ENCODE measurements at places on chromosomes 11 and 22. TPM values are rescaled to one million over a fixed set of nuclear protein-coding genes. Genes with fewer than 3 reads are reported as not detected.

Gene MCHR1
- not detected for total RNA-seq

Gene ZW10
- 13.5 TPM for total RNA-seq

Gene APOC3
- not detected for total RNA-seq

Gene SPTBN2
- total RNA-seq = 11.2 TPM

Gene CACNA1I
- 0.03 TPM for total RNA-seq

Gene RTN4RL2
- total RNA-seq = 129 TPM

Gene MYBPC3
- 0.08 TPM for total RNA-seq

Gene CNGA4
- not detected for total RNA-seq

Gene RTN4R
- total RNA-seq = 5.6 TPM

Gene CELSR1
- 27.8 TPM for total RNA-seq

Gene GPHA2
- not detected for total RNA-seq

Gene PARVA
- total RNA-seq = 24.4 TPM

Gene NXF1
- total RNA-seq = 53.5 TPM

Gene ENDOD1
- 9.9 TPM for total RNA-seq

Data from A549 treated with RU486 at 1 μM for 4 hours (cell line).